Stimulated activated CD8-positive, alpha-beta memory T cell treated with anti-CD3 and anti-CD28 coated beads, Interleukin-4, amount 100 ng/mL, for 4 hours (primary cell): ENCODE measurements at places on chromosomes 4 and X.

- DNase-seq: no peak
These were observed 203.8 kb upstream of the PITX2 start for GRCh38 chr4:110826656-110827055.

- no peak for DNase-seq
These were observed 21.2 kb downstream of the C4orf54 start for GRCh38 chr4:99636422-99636821.

GRCh38 chrX:131703646-131704045 is 159.8 kb downstream of the OR13H1 start:
- no peak for DNase-seq

DNA sequence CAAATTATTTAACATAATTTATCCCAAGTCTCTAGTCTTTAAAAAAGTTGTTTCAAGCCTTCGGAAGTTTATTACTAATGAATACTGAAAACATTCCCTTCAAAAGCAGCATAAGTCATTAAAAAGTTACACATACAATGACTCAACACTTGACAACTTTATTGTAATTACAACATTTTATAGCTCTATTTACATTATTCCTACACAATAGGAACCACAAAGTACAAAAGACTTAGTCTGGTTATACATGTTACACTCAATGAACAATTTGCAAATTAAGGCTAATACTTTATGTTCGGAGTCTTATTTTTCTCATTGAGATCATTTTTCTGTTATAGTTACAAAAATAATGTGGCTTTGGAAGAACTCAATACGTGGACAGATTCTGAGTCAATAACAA is 114.4 kb upstream of the POF1B start:
- DNase-seq: no peak

DNA sequence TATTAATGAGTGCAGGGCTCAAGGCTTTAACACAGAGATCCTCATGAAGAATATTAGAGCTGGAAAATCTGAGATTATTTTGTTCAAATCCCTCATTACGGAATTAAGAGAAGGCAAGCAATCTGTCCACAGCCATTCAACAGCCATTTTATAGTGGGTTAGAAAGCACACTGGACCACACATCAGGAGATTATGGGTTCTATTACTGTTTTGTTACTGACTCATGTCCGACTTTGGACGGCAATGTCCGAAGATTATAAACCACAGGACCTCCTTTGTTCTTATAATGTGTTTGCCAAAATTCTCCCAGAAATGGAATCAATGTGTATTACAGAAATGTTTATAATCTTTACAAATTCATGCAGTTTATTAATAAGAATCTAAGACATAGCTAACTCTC is 8.1 kb downstream of the LAMTOR3 start:
- DNase-seq: no peak

DNA sequence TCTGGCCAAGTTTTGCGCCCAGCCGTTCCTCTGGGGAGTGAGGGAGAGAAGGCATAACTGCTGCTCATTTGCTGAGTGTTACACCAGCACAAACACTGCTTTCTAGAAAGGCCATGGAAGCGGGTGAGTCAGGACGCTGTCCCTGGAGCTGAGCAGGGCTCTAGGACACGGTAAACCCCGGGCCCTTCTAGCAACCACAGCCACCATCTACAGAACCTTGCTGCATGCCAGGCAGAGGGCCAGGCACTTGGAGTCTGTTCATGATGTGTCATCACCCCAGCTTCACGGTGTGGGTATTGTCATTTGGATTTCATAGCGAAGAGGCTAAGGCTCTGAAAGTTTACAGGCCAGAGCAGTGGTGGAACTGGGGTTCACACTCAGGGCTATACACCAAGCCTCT is 31.8 kb upstream of the C4orf50 start:
- DNase-seq: no peak

DNA sequence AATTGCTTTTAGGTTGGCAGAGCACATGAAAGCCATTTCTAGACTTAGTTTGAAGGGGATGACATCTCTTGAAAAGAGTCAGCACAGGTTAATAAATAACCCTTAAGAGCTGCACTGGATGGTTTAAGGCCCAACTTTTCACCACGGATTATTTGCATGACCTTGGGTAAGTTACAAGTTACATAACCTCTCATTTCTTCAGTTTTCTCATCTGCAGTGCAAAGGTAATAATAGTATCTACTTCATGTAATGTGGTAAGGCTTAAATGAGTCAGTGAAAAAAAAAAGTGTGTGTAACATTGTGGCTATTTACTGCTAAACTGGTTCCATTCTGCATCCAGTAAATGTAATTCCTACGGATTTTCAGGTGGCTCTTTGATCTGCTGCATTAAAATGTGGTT is 715.8 kb downstream of the CCSER1 start:
- DNase-seq: no peak

DNA sequence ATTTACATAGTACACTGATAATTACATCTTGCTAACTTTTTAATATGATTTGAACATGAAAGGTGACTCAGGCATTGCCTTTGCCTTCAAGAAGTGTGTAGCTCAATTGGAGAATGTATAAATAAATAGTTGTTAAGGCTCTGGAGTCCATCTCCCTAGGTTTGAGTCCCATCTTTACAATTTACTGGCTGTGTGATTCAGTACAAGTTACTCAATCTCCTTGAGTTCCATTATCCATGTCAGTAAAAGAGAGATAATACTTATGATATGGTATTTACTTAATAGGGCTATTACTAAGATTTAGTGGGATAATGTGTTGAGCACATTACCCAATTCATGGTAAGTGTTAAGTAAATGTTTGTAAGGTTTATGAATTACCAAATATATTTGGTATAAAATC is 1.9 kb upstream of the FGG start:
- DNase-seq: no peak

DNA sequence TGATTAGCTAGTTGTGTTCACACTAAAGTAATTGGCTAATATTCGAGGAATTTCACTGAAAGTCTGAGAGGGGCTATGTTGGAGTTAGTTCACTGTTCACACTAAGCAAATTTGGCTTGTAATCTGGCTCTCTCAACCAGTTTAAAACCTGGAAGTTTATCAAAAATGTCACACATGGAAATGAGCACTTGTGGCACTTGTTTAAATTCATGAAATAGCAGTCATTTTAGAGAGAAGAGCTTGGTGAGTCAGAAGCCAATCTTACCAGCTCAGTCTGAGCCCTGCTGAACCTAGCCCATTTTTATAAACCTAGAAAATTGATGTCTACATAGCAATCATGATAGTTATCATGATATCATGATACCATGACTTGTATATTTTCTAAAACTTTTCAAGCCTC is 90.7 kb upstream of the JADE1 start:
- DNase-seq: no peak

DNA sequence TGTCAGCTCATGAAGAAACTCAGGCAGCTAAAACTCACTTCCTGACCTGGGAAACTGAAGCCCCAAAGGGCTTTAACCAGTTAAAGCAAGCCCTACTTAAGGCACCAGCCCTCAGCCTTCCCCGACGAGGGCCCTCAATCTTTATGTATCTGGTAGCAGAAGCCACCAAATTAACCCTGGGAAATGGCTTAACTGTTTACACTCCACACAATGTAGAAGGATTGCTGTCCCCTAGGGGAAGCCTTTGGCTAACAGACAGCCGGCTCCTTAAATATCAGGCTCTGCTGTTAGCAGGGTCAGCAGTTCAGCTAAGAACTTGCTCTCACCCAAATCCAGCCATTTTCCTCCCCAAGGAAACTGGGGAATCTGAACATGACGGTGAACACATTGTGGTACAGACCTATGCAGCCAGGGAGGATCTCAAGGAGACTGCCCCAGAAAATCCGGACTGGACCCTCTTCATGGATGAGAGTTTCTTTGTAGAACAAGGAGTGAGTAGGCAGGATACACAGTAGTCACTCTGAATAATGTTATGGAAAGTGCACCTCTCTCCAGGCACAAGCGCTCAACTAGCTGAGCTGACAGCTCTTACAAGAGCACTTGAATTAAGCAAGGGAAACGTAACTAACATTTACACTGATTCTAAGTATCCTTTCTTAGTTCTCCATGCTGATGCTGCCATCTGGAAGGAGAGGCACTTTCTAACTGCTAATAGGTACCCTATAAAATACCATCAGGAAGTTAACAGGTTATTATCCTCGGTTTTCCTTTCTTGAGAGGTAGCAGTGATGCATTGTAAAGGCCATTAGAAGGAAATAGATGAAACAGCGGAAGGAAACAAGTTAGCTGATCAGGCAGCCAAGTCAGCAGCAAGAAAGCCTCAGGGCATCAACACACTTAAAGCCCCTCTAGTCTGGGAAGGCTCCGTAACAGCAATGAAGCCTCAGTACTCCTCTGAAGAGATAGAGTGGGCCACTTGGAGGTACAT is 9.6 kb upstream of the NAF1 start:
- DNase-seq: no peak

DNA sequence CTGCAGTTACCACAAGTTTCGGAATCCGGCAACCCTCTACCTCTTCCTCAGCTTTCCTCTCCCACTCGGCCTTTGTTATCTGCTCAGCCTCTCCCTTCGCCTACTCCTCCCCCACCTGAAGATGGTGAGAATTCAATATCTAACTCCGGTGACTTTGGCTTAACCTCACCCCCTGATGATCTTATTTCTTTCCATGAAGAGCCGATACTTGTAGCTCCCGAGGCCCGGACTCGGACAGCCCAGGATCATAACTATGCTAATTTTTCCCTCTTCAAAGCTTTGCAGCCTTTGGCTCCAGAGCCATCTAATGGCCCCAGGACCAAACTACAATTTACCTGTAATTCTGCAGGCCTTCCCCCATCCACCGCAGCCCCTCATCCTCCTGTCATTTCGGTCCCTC is 32.0 kb upstream of the MGST2 start:
- no peak for DNase-seq

DNA sequence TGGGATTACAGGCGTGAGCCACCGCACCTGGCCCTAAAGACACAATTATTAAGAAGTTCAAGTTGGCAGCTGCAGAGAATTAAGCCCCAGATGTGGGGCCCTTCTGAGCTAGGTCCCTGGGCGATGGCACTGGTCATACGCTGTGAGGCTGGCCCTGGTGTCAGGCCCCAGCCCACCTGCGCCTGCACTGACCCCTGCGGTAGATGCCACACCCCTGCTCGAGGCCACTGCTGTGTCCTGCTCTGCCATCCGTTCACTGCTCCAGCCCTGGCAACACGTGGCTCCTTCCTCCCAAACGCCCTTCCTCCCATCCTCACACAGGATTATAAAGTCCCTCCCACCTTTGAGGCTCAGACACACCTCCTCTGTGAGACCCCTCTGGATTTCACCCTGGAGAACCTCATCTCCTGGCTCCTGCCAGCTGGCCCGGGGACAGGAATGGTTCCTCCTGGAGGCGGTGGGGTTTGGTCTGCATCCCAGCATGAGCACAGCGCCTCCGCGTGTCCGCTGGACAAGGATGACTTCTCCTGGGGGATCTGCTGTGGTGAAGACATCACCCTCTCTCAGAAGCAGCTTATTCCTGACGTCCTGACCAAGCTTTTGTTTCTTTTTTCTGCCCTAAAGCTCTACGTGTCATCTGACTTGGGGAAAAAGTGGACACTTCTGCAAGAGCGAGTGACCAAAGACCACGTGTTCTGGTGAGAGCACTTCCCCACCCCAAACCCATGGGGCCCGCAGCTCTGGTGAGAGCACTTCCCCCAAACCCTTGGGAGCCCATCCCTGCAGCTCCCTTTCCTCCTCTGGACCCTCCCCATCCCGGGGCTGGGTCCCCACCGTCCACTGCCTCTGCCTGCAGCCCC is 219.0 kb upstream of the PSAPL1 start:
- DNase-seq: no peak

DNA sequence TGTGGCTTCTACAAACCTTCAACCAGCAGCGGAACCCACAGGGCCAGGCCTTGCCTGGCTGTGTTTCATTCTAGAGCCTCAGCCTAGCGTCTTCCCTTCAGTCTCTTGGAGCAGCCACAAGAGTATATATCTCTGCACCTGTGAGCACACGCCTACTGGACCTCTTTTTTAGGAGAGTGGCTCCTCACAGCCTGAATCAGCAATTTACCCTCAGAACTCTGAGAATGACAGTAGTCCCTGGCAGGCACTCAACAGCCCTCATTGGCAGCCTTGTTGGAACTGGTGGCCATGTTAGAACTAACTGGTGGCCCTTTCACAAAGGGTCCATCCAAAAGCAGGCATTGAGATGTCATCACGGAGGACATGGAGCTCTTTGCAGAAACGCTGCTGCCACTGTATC is 138.9 kb downstream of the BCOR start:
- DNase-seq: no peak

GRCh38 chr4:1749370-1749769 is 28.0 kb downstream of the TACC3 start:
- DNase-seq: no peak
